ENCODE measurements at places on chromosomes 2 and 18.

GRCh38 chr2:133633881-133634409 is 65.7 kb upstream of the NCKAP5 start:
- no peak for DNase-seq

GRCh38 chr18:52567360-52567759 is 227.4 kb downstream of the DCC start:
- no peak for DNase-seq

- no peak for DNase-seq
These were observed 25.9 kb downstream of the COLEC11 start for GRCh38 chr2:3620834-3621233.

- DNase-seq = no peak
These were observed 1404.9 kb upstream of the SLC39A10 start for GRCh38 chr2:194252127-194252526.

GRCh38 chr18:40962784-40963183 is 992.2 kb upstream of the PIK3C3 start:
- no peak for DNase-seq

GRCh38 chr2:28600181-28600580 is 104.3 kb downstream of the PLB1 start:
- DNase-seq = no peak

DNA sequence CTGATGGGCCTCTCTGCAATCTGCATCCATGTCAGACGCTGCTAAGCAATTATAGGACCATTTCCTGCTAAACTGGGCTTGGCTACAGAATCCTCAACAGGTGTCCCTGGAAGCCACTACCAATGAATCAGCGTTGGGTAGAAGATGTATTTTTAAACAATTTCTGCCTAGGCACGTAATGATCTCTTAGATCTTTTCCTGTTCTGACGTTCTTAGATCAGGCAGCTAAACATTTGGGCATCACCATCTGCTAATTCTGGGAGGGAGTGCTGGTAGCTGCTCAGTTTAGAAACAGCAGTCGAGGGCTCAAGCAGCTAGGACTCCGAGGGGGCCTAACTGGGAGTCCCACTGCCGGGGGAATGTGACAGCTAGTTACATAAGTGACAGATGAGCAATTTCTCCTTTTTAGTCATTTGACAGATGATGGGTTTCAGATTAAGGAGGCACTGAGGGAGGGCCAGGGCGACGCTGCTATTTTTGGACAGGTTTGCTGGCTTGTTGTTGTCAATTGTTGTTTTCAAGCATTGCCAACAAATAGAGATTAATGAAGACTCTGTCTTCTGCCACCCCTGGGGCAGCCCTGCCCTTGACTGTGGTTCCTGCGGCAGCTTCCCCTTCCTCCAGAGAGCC is 92.7 kb downstream of the MRO start:
- no peak for DNase-seq

DNA sequence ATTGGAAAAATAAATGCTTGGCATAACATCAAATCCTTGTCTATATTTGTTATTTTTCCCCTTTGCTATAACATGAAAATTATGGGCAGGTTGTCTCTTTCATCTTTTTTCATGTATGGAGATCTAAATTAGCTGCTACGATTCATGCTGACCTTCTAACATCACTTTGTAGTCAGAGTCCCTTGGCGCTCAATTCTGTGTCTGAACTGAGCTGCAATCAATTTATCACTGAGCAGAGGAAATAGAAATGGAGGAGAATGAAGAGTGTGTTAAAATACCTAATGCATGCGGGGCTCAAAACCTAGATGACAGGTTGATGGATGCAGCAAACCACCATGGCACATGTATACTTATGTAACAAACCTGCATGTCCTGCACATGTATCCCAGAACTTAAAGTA is 168.9 kb downstream of the CDH7 start:
- DNase-seq = no peak

GRCh38 chr2:88027697-88028389 is 11.5 kb upstream of the RNU2-63P start:
- no peak for DNase-seq

- DNase-seq = no peak
These were observed 168.5 kb upstream of the NOSTRIN start for GRCh38 chr2:168633895-168634294.

DNA sequence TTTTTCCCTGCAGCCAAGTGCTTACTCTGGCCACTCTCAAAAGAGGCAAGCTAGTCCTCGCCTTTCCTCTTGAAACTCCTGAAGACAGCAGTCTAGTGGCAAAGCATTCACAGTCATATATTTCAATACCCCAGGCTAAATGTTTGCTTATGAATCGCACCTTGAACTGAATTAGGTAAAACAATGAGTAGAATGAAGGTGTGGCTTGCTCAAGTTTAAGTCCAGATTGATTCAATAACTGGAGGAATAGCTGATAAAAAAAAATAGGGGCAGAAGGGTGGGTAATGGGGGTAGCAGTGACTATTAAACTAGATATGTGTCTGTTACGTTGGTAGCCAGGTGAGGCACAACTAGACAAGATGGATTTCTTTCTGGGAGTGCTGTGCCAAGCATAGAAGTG is 88.2 kb upstream of the EPB41L3 start:
- DNase-seq = no peak

DNA sequence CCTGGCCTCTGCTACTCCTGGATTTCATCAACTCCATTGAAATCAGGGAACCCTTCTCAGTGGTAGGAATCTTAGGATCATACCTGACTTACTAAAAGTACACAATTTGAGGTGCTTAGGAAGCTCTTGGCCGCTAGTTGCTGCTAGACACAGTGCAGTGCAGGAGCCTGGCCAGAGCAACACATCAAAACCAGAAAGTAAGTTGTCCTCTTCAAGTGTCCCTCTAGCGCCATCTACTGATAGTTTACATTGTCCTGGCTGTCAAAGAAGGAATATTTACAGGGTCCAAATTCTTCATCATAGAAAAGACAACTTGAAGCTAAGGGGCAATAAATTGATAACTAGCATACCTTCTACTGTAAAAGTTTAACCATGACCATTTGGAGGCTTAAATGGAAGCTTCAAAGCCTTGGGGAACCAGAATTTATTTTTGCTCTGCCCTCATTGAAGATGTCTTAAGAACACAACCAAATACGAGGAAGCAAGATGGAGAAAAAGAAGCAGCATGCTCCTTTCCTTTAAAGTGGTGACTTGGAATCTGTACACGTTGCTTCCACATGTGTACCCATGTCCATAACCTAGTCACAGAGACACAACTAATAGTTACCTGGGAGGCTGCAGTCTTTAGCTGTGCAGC is 889.1 kb upstream of the GCFC2 start:
- no peak for DNase-seq

- no peak for DNase-seq
These were observed 17.7 kb upstream of the ICOS start for GRCh38 chr2:203918839-203919238.

- no peak for DNase-seq
These were observed 53.1 kb downstream of the FIGN start for GRCh38 chr2:163682695-163683094.

- no peak for DNase-seq
These were observed 112.5 kb downstream of the MGAT5 start for GRCh38 chr2:134366359-134366758.

- DNase-seq = no peak
These were observed 35.6 kb downstream of the SLC25A12 start for GRCh38 chr2:171858397-171858958.

DNA sequence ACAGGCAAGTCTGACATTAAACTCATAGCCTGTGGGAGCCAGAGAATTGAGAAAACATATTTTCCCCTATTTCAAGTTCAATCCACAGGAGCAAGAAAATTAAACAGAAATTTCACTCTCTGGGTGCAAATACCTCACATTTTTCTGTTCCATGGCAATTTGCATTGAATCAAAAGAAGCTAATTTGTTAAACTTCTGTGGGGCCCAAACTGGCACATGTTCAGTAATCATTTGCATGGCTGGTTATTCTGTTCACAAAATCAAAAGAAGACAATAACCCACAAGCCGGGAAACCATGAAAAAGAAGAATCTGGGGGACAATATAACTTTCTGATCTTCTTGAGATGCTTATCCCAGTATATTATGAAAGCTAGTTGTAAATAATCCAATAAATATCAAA is 363.1 kb downstream of the LRP1B start:
- no peak for DNase-seq

DNA sequence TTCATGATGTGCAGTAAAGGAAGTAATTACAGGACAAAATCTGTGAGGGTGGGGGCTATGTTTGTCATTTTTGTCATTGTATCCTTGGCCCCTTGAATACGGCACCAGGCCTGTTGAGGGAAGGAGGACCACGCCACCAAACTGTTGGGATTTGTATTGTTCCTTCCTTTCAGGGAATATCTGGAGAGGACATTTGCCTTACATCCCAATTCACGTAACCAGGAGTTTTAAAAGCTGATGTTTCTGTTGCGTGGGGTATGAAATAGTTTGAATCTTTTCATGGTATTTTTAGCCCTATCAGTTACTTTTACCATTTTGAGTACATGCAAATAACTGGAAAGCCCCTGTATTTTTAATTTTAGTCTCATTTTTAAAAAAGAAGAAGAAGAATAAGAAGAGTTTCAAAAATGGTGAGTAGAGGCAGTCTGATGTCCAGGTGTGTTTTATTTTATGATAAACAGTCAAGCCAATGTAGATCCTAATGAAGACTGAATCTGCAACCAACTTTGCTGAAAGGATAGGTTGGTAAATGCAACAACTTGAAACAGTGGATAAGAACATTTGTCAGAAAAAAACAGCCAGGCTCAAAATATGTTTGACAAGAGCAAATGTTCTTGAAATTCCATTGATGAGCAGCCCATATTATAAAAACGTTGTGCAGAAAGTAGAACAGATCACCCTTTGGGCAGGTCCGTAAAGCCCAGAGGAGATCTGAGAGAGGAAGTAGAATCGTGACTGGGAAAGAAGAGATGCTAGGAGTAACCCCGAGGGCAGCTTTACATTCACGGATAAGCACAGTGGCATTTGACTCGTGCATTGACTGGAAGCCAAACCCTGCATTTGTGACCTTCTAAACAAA is 54.5 kb downstream of the RASGRP3 start:
- no peak for DNase-seq

- DNase-seq = no peak
These were observed 1295.7 kb downstream of the DPP10 start for GRCh38 chr2:115738111-115738510.

- no peak for DNase-seq
These were observed 2.9 kb downstream of the SERPINB2 start for GRCh38 chr18:63890237-63890949.

- DNase-seq = no peak
These were observed 1083.3 kb upstream of the GYPC start for GRCh38 chr2:125572660-125573059.

GRCh38 chr18:23871410-23871809 is 143.1 kb upstream of the TTC39C start:
- peak; percentile 27 for DNase-seq

GRCh38 chr18:67276638-67277037 is 239.9 kb downstream of the DSEL start:
- no peak for DNase-seq

GRCh38 chr2:37390777-37391176 is 46.3 kb downstream of the QPCT start:
- DNase-seq = no peak

DNA sequence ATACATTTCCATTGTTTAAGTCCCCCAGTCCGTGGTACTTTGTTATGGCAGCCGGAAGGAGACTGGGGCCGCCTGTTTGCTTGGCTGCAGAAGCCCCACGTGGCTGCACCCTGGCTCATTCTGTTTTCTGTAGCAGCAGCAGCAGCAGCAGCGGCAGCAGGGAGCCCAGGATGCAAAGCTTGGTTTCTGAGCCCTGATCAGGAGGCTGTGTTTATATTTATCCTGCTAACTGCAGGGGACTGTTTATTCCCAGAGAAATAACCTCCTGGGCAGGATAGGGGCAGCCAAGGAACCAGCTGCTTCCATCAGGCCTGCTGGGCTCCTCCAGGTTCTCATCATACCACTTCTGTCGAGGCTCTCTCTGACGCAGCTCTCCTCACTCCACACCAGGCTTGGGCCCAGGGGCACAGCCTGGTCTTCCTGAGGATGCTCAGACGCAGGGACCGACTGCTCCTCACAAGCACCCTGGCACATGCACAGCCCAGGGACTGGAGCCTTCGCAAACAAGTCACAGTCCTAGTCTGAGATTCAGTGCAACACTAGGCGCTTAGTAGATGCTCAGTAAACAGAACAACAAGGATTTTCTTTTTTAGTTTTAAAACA is 139.0 kb downstream of the MSH2 start:
- DNase-seq = no peak

Data from stimulated activated CD8-positive, alpha-beta memory T cell treated with anti-CD3 and anti-CD28 coated beads, Interleukin-2, amount 100 ng/mL, for 48 hours (primary cell).